ENCODE measurements at places on chromosomes 4 and X.

- no peak for DNase-seq
These were observed 32.4 kb downstream of the PRDX4 start for GRCh38 chrX:23699636-23700194.

DNA sequence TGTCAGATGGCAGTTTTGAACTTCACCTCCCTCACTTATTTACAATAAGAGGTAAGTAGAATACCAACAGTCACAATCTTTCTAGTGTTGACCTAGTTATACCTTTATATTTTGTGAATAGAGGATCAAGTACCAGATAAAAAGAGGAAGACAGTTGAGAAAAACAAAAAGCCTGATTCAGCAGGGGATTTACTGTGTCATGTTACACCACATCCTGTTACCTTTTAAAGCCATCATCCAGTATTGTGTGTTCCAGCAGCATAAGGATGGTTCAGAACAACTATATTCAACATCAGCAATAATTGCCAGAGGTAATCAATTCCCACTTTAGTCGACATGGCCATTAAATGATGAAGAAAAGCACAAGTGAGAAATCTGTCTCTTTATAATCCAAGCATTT lies 21.3 kb upstream of the CXCL6 start:
- no peak for DNase-seq

GRCh38 chr4:183447646-183448045 lies 3.2 kb downstream of the CDKN2AIP start:
- no peak for DNase-seq

DNA sequence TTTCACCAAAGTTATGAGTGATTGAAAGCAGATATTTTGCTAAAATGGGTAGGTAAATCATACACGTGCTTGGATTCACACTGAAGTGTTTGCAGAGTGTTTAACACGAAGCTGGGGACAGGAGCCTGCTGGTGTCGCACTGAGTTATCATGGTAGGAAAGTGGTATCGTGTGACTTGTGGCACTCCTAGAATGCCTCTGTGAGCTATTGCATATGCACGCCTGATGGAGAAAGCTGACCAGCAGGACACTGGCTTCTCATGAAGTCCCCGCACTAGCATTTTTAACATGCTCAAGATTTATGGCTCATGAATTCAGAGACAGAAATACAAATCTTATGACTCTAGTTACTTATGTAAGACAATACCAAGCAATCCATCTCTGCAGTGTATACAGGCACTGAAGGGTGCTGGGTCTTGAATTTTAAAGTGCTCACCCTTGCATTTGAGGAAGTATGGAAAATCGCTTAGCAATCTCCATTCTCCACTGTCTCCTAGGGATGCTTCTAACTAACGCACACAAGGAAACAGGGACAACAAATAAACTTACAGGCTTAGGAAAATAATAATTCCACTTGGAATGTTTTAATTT lies 19.8 kb downstream of the VCX3B start:
- DNase-seq = no peak

- DNase-seq = no peak
These were observed 100.2 kb downstream of the AFF2 start for GRCh38 chrX:148600581-148600980.

GRCh38 chr4:109671350-109671749 lies 31.9 kb downstream of the CASP6 start:
- DNase-seq = no peak

- DNase-seq = no peak
These were observed 115.1 kb downstream of the RBM47 start for GRCh38 chr4:40514497-40514951.

- DNase-seq = no peak
These were observed at the start of gene EGFL6 for GRCh38 chrX:13569479-13570260. Gene EGFL6, plus strand, starts transcription at chrX:13569601. Its CDS starts 261 bp downstream, at chrX:13569862.

DNA sequence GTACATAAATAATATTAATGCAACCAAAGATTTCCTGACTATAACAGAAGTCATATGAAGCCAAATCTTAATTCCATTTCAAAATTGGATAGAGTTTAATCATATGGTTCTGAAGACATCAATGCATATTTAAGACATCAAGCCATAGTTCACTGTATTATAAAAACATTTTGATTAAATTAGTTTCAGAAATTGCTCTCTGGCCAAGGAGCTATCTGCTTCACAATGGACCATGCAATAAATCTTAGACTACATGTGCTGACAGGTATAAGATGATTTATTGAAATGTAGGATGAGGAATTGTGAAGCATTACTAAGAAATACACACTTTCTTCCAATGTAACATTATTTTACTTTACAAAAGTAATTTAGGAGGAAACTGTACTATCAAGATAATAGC lies 81.6 kb downstream of the MID1 start:
- no peak for DNase-seq

- no peak for DNase-seq
These were observed 1074.2 kb downstream of the STIM2 start for GRCh38 chr4:27934871-27935270.

- DNase-seq = no peak
These were observed 827.7 kb downstream of the FSTL5 start for GRCh38 chr4:161336016-161336530.

- no peak for DNase-seq
These were observed 902.8 kb upstream of the NDST4 start for GRCh38 chr4:116016201-116016600.

- no peak for DNase-seq
These were observed 28.8 kb downstream of the COL4A5 start for GRCh38 chrX:108468486-108468885.

DNA sequence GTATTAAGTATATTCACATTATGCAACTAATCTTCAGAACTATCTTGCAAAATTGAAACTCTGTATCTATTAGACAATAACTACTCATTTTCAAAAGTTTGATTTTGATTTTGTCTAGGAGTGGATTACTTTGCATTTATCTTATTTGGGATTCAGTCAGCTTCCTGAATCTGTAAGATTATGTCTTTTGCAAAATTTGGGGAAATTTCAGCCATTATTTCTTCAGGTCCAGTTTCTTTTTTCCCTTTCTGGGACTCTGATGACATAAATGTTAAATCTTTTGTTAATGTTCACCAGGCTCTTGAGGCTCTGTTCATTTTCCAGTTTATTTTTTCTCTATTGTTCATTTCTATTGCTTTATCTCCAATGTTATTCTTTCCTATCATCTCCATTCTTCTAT lies 15.0 kb downstream of the RPS6KA3 start:
- DNase-seq = no peak

GRCh38 chr4:2159931-2160330 lies 82.0 kb downstream of the HAUS3 start:
- DNase-seq = no peak

- no peak for DNase-seq
These were observed 136.5 kb downstream of the PJA1 start for GRCh38 chrX:69028761-69029120.

DNA sequence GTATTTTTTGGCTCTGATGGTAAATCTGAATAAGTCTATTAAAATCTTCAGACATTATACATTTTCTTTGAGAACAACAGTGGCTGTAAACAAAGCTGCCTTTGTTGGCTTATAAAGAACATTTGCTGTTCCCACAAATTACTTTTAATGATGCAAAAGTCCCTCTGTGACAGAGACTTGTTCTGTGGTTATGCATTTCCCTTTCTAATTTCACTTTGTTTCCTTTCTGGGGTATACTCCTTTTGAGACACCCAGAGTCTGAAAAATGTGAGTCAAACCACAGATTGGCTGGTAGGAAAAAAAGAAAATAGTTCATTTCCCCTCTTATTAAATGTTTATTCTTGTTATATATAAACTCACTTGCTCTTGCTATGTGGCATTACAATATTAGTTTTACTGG lies 402.4 kb downstream of the PACRGL start:
- no peak for DNase-seq

DNA sequence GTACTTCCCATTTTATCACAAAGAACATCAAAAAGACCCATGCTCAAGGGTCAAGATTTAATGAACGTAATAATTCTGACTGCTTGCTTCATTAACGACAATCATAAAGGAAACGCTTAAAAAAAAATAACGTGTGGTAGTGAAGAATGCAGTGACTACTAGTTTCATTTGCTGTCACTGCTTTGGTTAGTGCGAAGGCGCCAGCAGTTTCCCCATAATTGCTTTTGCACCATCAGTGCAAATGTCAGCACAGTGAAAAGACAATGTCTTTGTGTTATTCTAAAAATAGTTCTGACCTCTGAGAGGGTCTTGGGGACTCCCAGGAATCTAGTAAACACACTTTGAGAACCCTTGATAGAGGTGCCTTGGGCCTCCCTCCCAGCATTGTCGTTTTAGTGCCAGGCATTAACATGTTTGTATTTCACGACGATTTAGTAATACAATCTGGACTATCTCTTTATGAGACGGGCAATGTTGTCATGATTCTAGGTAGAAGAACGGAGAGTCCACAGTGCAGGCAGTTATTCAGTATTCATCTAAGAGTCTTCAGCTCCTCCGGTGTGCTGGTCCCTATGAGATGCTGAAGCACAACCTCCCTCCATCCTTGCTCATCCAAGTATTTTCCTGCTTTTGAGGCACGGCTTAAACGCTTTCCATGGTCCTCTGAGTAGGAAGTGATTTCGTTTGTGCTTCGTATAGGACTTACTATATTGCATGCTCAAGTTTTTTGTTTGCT lies 71.0 kb downstream of the AFF1 start:
- peak; percentile 24 for DNase-seq

Data from stimulated activated CD4-positive, alpha-beta T cell treated with anti-CD3 and anti-CD28 coated beads, Interleukin-4, amount 100 ng/mL, for 48 hours (primary cell).